ENCODE measurements at places on chromosomes 2 and 18.

DNA sequence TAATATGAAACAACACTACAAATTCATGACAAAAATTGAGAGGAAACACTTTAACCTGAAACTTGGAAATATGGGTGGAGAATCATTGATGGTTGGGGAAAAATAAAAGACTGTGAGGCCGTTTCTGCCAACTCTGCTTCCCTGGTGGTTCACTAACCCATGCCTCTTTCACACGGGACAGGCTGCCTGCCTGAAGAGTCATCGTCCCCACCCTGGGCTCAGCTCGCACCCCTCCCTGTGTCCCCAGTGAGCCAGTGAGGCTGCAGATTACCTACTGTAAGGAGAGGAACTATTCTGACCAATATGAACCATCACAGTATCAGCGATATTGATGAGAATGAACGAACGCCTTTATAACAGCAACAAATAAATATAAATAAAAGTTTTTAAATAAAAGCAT lies 357.8 kb upstream of the CDH20 start:
- no peak for ATAC-seq

GRCh38 chr2:25253153-25253626 lies 84.8 kb upstream of the POMC start:
- no peak for ATAC-seq

DNA sequence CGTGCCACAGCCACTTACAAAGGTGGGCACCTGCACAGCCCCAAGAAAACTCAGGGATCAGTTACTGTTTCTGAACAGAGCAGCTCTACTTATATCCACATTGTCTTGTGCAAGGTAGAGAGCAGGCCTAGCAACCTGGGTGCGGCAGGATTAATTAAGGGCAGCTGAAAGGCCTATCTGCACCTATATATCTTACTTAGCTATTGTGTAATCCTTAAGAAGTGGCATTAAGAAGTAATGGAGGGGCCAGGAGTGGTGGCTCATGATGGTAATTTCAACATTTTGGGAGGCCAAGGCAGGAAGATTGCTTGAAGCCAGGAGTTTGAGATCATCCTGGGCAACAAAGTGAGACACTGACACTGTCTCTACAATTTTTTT lies 12.8 kb upstream of the ARL5A start:
- ATAC-seq = no peak

GRCh38 chr2:175383286-175383685 lies 201.8 kb upstream of the ATP5MC3 start:
- ATAC-seq = no peak

DNA sequence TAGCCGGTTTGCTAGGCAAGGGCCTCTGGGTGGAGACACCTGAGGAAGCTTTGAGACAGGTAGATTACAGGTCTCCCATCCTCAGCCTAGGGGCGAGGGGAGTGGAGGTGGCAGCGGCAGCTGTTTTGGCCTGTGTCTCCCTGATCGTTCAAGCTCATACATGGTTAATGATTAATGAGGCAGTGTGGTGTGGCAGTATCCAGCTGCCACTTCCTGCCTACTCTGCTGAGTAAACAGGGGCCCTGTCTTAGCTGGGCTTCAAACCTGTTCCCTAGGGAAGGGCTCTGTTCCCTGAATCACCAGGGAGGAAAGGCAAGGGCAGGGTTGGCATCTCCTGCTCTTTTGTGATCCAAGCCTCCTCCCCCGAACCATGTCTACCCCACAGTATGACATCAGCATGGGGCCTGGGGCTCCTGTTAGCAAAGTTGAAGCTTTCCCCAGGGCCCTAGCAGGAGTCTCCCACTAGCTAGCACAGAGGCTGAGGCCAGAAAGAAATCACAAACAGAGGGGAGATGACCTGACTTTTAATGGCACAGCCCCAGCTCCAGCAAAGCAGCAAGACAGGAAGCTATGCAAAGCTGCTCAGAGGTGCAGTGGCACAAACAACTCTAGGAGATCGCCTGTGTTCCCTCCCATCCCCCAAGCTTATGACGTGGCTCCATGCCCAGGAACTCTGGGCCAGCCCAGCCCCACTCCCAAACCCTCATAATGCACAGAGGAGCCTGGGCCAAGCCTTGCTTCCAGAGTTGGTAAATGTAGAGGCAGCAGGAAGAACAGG lies 3.7 kb upstream of the TUBA4B start:
- peak; percentile 21 for ATAC-seq

GRCh38 chr2:239943991-239944631 lies 81.0 kb downstream of the NDUFA10 start:
- ATAC-seq = no peak

DNA sequence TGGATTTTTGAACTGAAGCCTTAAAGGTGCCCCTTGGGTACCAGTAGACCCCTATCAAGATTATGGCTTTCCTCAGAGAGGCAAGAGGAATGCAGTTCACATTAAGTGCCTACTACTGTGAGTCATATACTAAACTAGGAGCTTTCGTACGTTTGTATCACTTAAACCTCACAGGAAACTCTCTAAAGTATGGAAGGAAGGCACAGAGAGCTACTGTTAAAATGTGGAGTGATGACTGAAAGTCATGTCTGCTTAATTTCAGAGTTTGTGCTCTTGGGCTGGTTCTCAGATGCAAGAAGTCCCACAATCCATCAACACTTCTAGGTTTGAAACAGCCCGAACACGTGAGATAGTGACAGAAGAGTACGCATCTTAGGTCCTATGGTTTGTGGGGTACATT lies 4.7 kb downstream of the PLCL1 start:
- no peak for ATAC-seq

DNA sequence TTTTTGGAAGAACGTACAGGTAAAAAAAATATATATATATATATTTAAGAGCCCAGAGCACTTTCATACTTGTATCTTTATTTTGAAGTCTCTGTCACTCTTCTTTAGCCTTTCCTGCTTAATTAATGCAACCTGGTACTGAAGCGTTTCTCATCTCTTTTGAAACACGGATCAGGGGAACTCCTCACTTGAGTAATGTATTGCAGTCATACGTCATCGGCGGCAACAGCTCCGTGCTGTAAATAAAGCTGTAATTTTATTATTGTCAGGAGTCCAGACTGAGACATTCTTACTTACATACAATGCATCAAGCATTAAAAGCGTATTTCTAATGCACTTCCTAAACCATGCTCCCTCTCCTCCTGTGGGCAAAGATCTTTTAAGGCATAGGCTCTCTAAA lies 514.7 kb downstream of the SOX11 start:
- ATAC-seq = no peak

- no peak for ATAC-seq
Measured at GRCh38 chr2:64804651-64805050, 150.9 kb upstream of the SERTAD2 start.

DNA sequence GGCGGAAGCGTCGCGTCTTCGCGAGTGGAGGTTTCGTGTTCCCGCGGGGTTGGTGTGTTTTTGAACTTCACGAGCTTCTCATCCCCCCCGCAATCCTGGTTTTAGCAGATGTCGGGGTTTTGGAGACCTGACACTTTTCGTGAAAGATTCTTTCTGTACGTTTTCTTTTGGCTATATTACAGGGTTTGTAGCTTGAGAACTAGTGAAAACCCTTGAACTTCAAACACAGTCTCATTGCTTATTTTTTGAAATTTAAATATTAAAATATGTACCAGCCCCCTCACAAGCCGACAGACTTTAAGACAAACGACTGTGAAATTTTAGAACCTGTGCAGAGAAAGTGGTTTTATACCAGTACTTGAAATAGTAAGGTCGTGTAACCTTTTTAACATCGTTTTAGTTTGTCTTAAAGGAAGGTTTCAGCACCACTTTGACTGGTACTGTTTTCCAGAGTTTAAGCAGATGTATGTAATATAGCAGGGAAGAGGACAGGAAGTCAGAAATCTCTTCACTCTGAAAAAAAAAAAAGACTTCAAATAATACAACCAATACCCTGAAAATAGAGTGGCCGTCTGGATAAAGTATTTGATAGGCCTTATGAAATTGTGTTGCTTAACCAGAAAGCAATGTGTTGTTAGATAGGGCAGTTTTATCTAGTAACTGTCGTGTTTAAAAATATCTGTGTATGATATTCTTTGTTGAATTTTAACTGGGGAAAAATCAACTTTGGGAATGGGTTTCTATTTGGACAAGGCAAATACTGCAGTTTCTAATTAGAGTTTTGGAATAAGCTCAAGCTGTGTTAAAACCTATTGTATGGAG lies 1.4 kb downstream of the SPATS2L start:
- peak; percentile 7 for ATAC-seq

GRCh38 chr2:159832858-159833257 lies 34.9 kb upstream of the CD302 start:
- no peak for ATAC-seq

DNA sequence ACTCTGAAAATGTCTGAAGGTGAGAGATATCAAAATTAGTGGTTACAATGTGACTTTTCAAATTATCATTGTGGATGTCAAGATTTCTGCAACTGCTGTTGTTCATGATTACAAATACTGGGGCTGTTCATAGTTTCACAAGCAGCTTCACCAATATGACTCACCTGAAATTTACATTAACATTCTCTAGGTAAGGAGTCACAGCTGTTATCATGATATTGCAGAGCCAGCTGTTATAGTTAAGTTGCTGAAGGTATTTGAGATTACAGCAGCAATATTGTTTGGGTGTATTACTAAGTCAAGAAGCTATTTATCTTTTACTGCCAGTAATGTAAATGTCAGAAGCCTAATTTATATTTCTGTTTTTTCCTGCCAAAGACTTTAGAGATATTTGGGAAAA lies 140.0 kb downstream of the MC4R start:
- no peak for ATAC-seq

DNA sequence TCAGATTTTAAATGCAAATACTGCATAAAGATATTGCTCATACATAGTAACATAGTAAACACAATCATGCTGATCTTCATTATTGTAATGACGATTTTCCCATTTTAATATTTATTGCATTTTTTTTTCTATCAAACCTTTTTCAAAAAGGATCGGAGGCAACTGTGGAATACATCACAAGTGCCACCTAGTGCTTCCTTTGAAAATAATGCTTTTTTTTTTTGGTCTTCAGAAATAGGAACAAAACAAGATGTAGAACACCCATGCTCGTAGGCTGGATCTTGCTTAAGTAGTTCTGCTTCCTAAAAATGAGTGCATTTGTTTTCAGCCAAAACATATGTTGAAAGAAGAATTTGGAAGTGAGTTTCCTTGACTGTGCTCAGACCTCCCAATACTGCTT lies 35.7 kb upstream of the GPR155 start:
- ATAC-seq = peak; percentile 60

DNA sequence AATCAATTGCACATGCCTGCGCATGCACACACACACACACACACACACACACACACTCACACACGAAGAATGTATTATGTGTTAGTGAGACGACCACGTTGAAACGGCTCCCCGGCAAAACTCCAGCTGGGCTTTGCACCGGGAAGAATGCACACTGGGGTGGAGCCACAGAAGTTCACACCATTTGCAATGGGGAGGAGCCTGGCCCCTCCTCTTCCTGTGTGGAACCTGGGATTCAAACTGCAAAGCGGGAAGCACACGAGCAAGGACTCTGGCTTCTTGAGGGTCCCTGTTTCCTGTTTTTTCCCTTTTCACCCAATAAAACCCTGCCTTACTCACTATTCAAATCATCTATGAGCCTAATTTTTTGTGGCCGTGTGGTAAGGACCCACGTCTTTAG lies 304.0 kb upstream of the TMEFF2 start:
- no peak for ATAC-seq

- no peak for ATAC-seq
Measured at GRCh38 chr2:112153179-112153490, 14.9 kb downstream of the FBLN7 start.

DNA sequence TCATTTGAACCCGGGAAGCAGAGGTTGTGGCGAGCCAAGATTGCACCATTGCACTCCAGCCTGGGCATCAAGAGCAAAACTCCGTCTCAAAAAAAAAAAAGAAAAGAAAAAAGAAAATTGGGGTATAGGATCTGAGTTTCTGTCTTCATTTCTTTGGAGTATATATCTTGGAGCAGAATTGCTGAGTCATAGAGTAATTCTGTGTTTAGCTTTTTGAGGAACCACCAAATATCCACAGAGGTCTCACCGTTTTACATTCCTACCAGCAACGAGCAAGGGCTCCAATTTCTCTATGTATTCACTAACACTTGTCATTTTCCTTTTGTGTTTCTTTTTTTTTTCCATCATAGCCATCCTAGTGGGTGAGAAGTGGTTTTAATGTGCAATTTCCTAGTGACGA lies 87.6 kb upstream of the TEX51 start:
- ATAC-seq = no peak

DNA sequence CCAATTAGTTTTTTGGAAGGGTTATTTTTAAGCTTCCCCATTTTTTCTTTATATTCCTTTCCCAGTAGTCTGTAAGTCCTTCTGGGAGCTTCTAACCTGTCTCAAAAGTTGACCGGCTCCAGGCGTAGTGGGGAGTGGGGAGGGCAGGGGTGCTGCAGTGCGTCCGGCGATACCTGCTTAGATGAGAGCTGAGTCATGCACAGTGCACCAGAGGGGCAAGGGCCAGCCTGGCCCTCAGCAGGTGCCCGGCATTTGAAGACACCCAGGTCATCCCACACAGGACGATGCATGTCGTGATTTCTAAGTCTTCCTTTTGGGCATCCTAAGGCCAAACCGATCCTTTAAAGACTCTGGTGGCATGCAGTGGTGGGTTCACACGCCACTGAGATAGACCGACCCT lies 73.4 kb downstream of the TPO start:
- ATAC-seq = no peak

- ATAC-seq = no peak
Measured at GRCh38 chr2:22355816-22356433, 1029.1 kb upstream of the KLHL29 start.

DNA sequence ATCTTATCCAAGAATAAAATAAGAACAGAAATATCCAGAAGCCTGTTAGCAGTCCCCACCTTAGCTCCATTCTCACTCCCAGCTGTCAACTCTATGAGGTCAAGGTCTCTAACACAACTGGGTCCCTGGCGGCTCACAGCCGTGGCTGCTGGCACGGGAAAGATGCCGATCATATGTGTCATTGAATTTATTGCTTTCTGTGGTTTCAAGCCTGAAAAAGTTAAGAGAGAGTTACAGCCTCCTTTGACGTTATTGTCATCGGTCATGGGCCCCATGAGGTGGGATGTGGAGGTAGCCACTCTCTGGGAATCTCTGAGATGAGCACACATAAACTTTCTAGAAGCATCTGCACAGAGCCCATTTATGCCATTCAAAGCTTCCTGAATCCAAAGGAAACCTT lies 28.7 kb upstream of the CABLES1 start:
- peak; percentile 93 for ATAC-seq

DNA sequence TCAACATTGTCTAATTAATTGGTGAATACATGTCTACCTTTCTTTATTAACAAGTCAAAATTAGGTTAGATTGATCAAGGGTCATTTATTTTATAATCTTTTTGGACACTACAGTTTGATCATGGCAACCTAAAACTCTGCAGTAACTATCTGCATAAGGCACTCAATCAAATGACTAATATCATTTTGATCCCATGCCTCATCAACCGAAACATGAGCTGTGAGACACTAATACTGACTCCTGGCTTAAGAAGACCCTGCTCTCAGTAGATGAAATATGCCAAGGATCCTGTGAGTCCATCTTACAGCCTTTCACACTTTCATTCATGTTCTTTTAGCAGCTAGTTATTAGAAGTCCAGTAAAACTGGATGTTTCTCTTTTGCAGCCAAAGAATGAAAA lies 169.4 kb upstream of the CAVIN2 start:
- ATAC-seq = peak; percentile 71

Measured in SK-N-SH treated with all-trans-retinoic acid at 6 μM for 48 hours (cell line).